Hepatocyte (in vitro differentiated cells): ENCODE measurements at places on chromosomes 3 and 15. TPM values are rescaled to one million over a fixed set of nuclear protein-coding genes. Genes with fewer than 3 reads are reported as not detected.

- DNase-seq = no peak
- H3K4me1 ChIP-seq = no peaks in the 10 kb centered on the region
- H3K27ac ChIP-seq = no peak overlapping the region
- H3K36me3 ChIP-seq = no peaks in the 10 kb centered on the region
- H3K27me3 ChIP-seq = no peaks in the 10 kb centered on the region
Measured at GRCh38 chr15:70806992-70807712, 43.8 kb upstream of the UACA start.

DNA sequence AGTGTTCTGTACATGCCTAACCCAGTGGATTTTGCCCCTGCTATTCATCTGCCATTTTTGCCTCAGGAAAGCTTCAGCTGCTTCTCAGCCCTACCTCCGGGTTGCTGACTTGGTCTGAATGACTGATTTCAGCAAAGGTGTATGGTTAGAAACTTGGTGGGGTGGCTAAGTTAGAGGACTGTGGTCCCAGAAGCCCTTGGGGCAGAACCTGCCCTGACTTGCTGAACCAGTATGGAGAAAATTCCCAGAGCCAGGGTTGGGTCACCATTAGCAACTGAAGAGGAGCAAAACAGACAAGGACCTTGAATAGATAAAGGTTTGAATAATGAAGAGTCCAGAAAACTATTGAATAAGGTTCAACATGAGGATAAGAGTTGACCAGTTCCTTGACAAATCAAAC is 6.1 kb upstream of the WWTR1 start:
- H3K4me1 ChIP-seq = peaks cover 5% of the 10 kb centered on the region
- DNase-seq = no peak
- no peaks in the 10 kb centered on the region for H3K27me3 ChIP-seq
- H3K27ac ChIP-seq = no peak overlapping the region
- no peak overlapping the region for H3K4me3 ChIP-seq

DNA sequence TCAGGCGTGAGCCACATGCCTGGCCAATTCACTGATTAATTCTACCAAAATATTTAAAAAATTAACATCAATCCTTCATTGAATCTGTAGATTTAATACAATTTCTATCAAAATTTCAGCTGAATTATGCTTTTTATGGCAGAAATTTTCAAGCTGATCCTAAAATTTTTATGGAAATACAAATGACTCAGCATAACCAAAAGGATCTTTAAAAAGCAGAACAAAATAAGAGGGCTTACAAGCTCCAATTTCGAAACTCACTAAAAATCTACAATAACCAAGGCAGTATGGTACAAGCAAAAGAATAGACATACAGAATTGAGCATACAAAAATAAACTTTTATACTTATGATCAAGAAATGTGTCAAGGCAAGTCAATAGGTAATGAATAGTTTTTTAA is 180.4 kb upstream of the CTNNB1 start:
- H3K4me1 ChIP-seq = no peaks in the 10 kb centered on the region
- no peaks in the 10 kb centered on the region for H3K36me3 ChIP-seq
- DNase-seq = no peak
- no peak overlapping the region for H3K27ac ChIP-seq
- no peaks in the 10 kb centered on the region for H3K27me3 ChIP-seq

DNA sequence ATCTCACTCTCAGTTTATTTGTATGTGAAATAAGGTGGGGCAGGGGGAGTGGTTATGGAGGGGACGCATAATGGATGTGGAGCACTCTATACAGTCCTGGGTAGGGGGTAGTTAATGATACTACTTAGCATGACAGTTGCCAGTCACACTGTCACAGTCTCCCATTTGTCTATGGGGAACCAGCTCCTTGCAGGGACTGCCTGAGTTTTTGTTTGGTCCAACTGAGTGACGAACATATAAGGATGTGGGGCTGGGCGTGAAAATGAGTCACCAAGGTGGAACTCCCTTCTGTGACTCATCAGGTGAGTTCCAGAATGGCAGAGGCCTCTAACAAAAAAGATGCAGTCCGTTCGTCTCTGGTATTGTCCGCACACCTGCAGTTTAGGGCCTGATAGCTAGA is 235.3 kb upstream of the ST8SIA2 start:
- H3K4me3 ChIP-seq = no peak overlapping the region
- H3K27me3 ChIP-seq = no peaks in the 10 kb centered on the region
- H3K36me3 ChIP-seq = no peaks in the 10 kb centered on the region
- DNase-seq = peak; percentile 75
- H3K4me1 ChIP-seq = peaks cover 5% of the 10 kb centered on the region

DNA sequence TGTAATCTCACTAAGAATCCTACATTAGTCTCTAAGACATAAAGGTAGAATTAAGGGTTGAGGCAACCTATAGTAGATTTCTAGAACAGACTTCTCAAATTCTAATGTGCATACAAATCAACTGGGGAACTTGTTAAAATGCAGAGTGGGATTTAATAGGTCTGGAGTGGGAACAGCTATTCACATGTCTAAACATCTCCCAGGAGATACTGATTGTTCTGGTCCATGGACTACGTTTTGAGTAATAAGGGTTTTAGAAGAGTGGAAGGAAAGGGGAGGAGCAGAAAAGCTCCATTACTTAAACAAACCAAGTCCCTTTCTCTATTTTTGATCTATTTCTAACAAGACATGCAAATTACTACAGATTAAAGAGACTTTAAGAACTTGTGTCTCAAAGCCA is 524.8 kb downstream of the TUSC7 start:
- H3K36me3 ChIP-seq = no peaks in the 10 kb centered on the region
- no peak overlapping the region for H3K27ac ChIP-seq
- no peak for DNase-seq
- no peak overlapping the region for H3K4me3 ChIP-seq

The CCR1 gene
- total RNA-seq = 2.7 and 3.5 TPM in 2 replicates

The FAM107A gene
- total RNA-seq = 0.24 and 0.93 TPM in 2 replicates

The CELSR3 gene
- 1.6 and 1.8 TPM in 2 replicates for total RNA-seq

The GNAT1 gene
- not detected in 2 replicates for total RNA-seq
